ENCODE measurements at places on chromosomes 3 and 15. TPM values are rescaled to one million over a fixed set of nuclear protein-coding genes. Genes with fewer than 3 reads are reported as not detected.

DNA sequence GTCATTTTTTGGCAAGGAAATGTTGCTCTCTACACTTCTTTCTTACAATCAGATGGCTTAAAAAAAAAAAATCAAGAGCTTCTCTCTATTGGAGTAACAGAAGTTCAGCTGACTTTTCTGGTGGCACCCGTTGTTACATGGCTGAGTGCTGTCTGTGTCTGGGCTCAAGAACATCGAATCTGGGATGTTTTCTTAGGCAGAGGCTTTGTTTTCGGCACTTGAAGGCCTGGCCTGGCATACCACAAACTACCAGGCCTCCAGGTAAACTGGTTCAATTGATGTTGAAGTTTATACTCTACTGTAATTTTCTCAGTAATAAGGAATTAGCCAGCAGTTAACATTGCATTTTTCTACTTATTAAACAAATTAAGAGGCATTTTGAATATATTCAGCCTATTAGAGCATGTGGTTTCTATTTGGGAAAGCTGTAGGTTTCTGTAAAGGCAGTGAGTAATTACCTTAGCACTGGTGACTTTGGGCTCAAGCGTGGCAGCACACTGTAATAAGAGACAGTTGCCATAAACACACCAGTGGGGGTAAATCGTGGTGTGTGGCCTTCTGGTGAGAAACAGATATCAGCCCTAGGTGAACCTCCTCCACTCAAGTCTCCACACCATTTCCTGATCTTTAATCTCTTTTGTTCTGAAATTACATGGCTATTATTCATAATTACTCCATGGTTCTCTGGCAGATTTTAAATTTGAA is 544.7 kb downstream of the MECOM start:
- DNase-seq, result no peak

GRCh38 chr3:58202917-58203360 is 7.8 kb downstream of the DNASE1L3 start:
- no peak for DNase-seq

The RSRC1 gene
- total RNA-seq, result 47.3 TPM

The CSPG4 gene
- total RNA-seq, result not detected

The TMEM158 gene
- not detected for total RNA-seq

- no peak for DNase-seq
Measured at GRCh38 chr3:46926447-46926846, 48.9 kb downstream of the PTH1R start.

DNA sequence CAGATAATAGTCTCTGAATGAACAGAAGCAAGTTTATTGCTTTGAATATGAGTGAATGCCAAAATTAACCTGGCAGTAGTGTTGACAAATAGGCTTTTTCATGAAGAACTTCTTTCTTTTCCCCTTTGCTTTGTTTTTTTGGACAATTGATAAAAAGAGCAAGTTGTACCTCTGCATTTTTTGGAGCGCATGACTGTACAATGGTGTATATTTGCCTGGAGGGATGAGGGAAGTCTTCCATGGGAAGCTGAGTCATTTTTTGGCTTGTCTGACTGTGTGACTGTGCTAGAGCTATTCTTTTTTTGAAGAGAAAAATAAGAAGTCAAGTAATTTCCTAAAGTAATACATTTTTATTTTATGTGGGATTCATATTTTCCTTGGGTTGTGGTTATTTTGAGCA is 186.9 kb downstream of the KLHL25 start:
- DNase-seq, result no peak

DNA sequence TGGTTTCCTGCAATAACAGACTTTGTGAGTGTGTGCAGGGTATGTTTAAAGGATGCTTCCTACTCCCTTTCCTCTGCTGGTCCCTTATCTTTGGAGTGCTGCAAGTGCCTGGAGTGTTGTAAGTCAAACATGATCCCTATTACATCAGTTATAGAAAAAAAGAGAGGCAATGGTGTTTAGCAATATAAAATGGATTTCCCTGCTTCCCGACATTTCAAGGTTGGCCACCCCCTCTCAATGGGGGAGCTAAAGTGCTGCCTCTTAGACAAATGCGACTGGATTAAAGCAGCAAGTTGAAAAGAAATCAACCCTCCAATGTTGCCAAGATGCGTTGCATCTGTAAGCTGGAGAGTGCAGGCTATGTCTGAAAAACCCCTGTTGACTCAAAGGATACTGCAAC is 203.1 kb upstream of the WNT5A start:
- no peak for DNase-seq

The GCSAM gene
- total RNA-seq, result 5.2 TPM

- DNase-seq, result no peak
Measured at GRCh38 chr3:159850481-159850880, 138.2 kb upstream of the IL12A start.

The LRRK1 gene
- total RNA-seq, result 1.4 TPM

The THPO gene
- not detected for total RNA-seq

- DNase-seq, result no peak
Measured at GRCh38 chr3:5542472-5542871, 355.0 kb downstream of the EDEM1 start.

- no peak for DNase-seq
Measured at GRCh38 chr15:93210995-93211394, 122.0 kb upstream of the RGMA start.

GRCh38 chr15:98555173-98555515 is 93.2 kb upstream of the IGF1R start:
- no peak for DNase-seq

The CYP1A1 gene
- 11.4 TPM for total RNA-seq

DNA sequence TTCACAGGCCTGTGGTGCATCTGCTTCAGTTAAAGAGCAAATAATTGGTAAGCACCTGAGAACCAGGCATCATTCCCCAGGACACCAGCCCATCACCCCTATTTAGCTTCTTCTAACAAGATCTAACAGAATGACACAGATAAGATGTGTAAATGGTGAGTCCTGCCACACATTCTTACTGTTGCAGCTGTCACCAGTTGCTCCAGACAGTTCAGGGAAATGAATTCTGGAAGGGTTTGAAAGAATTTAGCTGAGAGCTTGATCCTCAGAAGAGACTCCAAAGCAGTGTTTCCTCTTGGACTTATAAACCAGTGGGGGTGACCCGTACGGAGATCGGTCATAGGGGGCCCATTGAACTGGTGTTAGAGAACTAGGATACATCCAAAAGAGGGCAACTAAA is 238.0 kb downstream of the MEX3B start:
- no peak for DNase-seq

DNA sequence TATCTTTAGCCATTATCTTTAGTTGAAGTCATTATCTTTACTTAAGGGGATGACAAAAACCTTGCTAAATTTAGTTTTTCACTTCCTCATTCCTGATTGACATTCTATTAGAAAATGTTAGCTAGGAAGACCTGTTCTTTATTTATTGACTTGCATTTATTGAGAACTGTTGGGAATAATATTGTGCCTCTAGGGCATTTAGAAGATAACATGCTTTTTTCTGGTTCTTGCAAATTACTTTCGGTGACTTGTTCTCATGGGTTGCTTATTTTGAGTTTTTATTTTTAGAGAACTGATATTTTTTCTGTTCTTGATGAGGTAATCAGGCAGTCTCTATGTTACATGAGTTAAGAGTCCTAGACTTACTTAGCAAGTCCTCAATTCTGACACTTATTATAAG is 48.3 kb upstream of the CTDSPL start:
- no peak for DNase-seq

- DNase-seq, result no peak
Measured at GRCh38 chr3:33543601-33544000, 103.4 kb upstream of the UBP1 start.

DNA sequence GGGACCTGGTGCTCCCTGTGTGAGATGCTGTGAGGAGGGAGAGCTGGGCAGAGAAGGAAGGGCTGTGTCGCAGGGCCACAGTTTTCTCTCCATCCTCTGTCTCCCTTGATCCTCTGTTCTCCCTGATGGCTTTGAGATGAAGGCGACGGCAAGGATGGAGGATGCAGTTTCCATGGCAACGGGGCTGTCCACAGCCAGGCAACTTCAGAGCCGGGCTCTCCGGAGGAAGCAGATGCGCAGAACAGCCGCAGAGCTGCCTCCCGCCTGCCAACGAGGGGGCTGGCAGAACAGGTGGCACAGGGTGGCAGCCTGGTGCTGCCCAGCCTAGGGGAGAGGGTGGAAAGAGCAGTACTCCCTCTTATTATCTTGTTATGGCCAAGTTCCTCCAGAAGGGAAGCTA is 9.9 kb upstream of the GRM2 start:
- no peak for DNase-seq

DNA sequence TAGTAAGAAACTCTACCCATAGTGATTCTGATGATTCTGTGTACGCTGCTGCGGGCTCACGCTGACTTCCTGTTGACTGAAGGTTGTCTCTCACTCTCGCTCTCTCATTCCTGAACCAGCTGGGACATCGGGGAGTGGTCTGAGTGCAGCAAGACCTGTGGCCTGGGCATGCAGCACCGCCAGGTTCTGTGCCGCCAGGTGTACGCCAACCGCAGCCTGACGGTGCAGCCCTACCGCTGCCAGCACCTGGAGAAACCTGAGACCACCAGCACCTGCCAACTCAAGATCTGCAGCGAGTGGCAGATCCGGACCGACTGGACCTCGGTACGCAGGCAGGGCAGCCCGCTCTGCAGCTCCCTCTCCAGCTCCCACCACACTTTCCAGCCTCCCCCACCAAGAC is 63.6 kb upstream of the NR2E3 start:
- no peak for DNase-seq

- no peak for DNase-seq
Measured at GRCh38 chr3:64344721-64345207, 119.5 kb upstream of the PRICKLE2 start.

The MKRN3 gene
- total RNA-seq, result 0.46 TPM

DNA sequence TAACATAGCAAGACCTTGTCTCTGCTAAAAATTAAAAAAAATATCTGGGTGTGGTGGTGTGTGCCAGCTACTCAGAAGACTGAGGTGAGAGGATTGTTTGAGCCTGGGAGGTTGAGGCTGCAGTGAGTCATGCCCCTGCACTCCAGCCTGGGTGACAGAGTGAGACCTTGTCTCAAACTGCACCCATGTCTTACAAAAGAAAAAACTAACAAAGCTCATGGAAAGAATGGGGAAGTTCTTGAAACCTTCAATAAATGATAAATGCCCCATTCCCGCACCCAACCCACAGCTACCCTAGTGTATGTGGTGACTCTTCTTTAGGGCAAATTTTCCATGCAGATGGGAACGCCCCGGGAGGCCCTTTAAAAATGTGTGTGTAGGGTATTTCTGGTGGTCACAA is 28.3 kb downstream of the RPLP1 start:
- DNase-seq, result no peak

DNA sequence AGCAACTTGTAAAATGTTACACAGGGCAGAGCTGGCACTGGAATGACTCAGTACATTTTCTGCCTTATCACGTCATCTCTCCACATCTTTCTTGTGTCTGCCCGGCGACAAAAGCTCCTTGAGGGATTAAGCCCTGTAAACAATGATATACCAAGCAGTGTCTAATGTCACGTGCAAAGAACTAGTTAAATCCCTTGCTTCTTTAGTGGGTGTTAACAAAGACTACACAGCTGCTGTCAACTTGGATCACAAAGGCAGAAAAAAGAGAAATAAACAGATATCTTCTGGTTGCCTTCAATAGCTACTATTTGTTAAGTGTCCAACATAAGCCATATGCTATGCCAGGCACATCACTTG is 48.1 kb upstream of the FRMD4B start:
- no peak for DNase-seq

DNA sequence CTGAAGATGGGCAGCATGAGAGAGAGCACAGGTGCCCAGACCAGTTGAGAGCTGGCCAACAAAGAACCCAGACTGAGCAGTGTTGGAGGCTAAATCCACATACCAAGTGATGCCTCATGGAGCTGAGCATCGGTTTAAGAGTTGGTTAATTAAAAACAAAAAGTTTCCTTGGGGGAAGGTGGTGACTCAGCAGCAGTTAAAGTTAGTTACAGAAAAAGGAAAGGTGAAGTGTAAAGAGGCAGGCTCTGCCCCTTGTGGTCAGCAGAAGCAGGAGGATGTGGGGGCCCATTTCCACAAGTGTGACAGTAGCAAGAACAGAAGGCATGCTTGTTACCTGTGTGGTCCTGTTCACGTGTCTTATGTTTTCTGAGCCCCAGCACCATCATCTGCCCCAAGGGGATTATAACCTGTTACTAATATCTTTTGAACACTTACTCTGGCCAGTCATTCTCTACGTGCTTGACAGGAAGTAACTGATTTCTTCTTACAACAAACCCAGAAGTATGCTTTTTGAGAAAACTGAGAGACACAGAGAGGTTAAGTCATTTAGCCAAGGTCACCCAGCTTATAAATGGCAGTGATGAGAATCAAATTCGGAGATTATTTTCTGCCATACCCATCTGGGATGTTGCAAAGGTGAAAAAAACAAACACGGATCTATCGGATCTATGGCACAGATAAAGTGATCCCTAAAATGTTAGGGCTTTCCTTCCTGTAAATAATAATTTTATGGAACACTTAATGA is 91.0 kb downstream of the EPHB1 start:
- no peak for DNase-seq

DNA sequence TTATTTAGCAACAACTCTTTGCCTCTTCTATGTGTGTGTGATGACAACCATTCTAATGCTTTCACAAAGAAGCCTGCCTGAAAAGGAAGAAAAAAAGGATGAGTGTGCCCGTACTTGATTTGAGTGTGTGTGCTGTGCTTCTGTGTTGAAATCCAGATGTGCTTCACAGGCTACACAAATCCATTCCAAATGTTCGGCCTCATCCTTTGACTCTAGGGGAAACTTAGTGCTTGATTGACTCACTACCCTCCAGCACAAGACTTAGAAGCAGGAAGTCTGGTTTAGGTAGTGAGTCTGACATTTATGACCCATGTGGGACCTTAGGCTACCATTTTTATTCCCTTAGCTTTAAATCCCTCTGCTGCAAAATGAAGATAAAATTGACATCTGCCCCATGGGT is 108.8 kb upstream of the PLAAT1 start:
- DNase-seq, result no peak

GRCh38 chr3:152323834-152324233 is 55.1 kb downstream of the MBNL1 start:
- DNase-seq, result no peak

The SLC9A9 gene
- 2.3 TPM for total RNA-seq

DNA sequence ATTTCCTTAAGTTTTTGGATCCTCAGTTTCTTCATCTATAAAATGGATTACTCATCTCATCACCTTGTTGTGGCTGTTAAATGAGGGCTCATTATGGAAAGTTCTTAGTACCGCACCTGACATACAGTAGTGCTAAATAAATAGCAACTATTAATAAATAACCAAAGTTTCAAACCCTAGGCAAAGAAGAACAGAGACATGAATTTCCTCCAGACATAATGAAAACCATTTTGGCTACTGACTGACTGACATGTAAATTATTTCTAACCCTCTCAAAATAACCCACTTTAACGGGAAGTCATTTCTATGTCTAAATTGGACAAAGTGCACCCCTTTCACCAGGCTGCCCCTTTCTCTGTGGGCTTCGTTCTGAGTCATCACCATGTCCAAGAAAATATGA is 17.4 kb upstream of the KLHL6 start:
- DNase-seq, result no peak

GRCh38 chr3:83968356-83968755 is 990.4 kb upstream of the CADM2 start:
- no peak for DNase-seq

The LRRC49 gene
- not detected for total RNA-seq
